ENCODE measurements at places on chromosomes 1 and 21.
A peak's percentile ranks its signal among the peaks of the same experiment; 100 is the strongest.

DNA sequence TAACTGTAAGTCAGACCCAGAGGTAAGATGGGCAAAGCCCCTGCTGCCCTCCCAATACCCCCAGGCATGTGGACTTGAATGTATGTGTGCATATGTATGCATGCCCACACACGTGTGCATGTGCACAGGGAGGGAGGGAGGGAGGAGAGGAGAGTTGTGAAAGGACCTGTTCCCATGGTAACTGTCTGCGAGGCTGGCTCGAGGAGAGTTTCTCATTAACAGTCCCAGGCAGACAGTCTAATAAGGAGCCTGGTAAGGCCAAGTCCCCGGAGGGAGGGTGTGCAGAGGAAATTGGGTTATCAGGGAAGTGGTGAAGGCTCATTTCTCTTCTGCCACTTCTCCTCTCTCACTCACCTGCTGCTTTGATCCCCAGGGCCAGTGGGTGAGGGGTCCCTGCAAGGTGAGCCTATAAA is 74.9 kb downstream of the NFASC start:
- DNase-seq: no peak

DNA sequence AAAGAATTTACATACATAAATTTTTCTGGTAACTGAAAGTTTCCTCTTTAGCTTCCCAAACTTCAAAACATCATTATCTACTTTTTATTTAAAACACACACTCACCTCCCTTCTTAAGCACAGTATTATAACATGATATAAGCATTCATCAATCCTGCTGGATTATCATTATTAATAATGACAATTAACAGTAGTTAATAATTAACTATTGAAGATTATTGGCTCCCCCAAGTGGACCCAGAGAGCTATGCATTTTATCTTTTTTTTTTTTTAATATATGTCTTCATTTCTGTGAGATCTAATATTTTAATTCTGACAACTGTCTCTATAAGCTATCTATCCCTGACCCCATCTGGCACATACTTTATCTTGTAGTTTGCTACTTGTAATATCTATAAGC is 252.1 kb upstream of the CACYBP start:
- no peak for DNase-seq

- no peak for DNase-seq
These were observed 141.5 kb upstream of the VAMP3 start for GRCh38 chr1:7629465-7630195.

GRCh38 chr1:154386643-154387352 is 18.3 kb upstream of the IL6R start:
- peak; percentile 83 for DNase-seq

GRCh38 chr1:211068976-211069375 is 65.0 kb downstream of the KCNH1 start:
- no peak for DNase-seq

GRCh38 chr21:19998453-19998852 is 999.8 kb upstream of the NCAM2 start:
- DNase-seq: no peak

GRCh38 chr1:107623431-107623830 is 341.5 kb downstream of the VAV3 start:
- DNase-seq: no peak

- no peak for DNase-seq
These were observed 61.1 kb downstream of the SDC3 start for GRCh38 chr1:30847358-30847972.

DNA sequence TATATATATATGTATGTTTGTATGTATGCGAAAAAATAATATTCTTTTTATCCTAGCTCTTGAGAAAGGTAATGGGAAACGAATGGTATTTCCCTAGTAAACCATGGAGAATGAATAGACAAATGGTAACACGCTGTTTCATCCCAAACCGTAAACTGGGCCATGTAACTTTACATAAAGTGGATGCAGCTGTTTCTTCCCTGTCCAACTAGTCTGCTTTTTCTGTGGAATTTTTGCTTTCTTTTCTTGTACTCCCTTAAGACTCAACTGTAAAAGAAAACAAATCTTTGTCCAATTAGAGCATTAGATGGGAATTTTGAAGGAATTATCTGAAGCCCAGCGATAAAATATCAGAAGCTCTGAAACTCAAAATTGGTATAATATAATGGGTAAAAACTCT is 198.1 kb downstream of the NFIA start:
- DNase-seq: no peak

- no peak for DNase-seq
These were observed 732.9 kb downstream of the RWDD3 start for GRCh38 chr1:95966866-95967265.

DNA sequence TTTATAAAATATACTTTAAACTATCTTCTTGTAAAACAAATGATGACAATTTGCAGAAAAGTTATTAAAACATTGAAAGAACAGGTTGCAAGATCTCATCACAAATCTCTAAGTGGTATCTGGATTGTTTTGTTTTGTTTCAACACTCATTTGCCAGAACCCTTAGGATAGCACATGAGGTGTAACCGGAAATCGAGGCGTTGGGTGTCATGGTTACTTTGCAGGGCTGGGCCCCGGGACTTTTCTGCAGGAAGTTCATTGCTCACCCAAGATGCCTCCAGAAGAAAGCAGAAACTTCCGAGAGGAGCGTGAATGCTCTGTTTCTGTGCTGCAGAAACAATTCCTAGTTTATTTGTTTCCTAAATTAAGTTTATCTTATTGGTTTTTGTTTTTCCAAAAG is 2.5 kb downstream of the DISC1 start:
- no peak for DNase-seq

DNA sequence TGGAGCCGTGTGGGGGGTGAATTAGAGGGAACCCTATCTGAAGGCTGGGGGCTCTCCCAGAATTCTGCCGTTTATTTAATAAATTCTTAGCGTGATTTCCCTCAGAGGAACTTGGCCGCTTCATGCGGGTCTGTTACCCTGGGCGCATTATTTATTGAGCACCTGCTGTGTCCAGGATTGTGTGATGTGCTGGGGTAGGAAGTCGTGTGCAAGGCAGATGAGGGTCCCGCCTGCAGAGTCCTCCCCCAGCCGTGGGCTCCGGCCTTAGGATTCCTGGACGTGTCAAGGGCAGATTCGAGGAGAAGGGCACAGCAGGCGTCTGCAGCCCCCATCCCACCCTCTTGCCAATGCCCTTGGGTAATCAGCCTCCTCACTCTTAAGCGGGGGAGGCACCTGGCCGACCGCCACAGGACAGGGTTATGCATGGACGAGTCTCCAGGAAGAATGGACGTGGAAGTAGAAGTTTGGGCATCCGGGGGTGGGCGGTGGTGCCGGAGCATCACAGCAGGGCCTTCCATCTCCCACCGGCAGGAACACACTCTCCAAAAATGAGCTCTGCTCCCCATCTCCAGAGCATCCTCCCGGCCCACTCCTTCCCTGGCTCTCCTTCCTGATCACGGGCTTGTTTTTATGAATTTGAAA is 233.3 kb upstream of the C1orf174 start:
- DNase-seq: no peak

- no peak for DNase-seq
These were observed 90.6 kb upstream of the SPAG17 start for GRCh38 chr1:118275472-118276115.

DNA sequence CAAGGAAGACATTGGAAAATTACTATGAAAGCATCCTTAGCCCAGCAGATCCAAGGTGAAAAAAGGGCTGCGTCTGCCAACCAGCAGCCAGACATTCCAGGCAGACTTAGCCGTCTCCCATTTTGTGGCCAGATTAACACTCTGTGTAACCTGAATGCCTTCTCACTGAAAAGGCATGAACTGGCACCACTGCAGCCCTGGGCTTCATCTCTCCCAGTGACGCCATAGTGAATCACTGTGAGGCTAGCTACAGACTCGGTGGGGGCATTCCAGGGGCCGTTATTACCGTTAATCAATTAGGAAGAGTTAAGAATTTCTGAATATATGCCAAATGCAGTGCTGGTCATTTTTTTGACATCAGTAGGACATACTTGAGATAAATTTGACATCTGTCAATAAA is 627.4 kb downstream of the LMO4 start:
- no peak for DNase-seq

- DNase-seq: no peak
These were observed 777.5 kb upstream of the ADGRL2 start for GRCh38 chr1:81023187-81023724.

DNA sequence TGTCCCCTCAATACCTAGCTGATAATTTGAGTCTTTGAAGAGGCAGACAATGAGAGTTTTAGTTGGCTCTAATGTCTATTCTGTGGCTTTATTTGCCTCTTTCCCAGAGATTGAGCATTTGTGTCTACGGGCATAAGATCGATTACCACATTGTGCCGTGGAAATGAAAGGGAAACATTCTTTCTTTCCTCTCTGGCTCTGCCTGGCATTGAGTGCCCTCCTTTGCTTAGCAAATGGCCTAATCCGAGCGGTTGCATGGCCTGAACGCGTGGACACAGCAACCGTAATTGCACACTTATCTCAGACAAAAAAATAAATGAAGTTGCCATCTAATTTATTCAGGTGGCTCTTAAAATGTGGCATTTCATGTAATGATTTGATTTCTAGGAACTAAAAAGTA is 247.9 kb downstream of the ADGRL2 start:
- no peak for DNase-seq

DNA sequence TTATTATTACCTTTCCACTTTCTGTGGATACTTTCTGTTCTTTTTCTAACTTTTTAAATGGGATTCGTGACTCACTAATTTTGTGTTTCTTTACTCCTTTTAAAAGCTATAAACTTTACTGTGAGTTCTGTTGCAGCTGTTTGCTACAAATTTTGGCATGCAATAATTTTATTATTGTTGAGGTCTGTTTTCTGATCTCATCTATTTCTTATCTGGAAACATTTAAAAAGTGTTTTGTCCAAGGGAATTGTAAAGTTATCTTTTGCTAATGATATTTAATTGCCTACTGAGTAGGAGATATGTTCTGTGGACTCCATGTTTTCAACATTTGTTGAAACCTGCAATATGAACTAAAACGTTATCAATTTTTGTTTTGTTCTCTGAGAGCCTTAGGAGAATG is 138.1 kb upstream of the COL6A1 start:
- no peak for DNase-seq

GRCh38 chr1:218415726-218416125 is 70.6 kb downstream of the TGFB2 start:
- DNase-seq: no peak

DNA sequence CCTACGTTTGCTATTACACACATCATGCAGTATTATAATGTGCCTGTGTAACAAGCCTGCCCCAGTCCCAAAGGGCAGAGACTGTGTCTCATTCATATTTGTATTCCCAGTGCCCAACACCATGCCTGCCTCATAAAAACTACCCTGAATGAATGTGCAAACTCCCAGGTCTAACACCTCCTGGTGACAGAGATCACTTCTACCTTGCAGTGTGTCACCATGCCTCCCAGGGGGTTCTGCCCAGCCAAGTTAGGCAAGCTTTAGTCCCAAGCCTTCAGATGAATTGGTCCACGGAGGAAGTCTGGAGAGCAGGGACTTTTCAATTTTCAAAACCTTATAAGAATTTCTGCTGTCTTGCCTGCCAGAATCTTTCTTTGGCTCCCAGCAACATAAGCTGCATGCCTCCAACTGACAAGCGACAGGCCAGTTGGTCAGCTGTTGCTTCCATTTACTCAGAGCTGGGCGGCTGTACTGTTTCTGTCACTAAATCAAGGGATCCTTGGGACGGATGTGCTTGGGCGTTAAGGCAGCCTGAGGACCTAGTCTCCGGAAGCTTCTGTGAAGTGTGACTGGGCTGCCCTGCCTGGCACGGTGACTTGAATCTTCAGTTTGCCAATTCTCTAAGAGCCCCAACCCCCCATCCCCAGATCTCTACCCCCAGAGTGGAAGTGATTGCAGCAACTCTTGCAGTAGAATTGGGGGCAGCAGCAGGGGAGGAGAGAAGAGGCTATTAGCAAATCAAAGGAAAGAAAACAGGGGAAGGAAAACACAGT is 1.2 kb downstream of the RXRG start:
- no peak for DNase-seq

DNA sequence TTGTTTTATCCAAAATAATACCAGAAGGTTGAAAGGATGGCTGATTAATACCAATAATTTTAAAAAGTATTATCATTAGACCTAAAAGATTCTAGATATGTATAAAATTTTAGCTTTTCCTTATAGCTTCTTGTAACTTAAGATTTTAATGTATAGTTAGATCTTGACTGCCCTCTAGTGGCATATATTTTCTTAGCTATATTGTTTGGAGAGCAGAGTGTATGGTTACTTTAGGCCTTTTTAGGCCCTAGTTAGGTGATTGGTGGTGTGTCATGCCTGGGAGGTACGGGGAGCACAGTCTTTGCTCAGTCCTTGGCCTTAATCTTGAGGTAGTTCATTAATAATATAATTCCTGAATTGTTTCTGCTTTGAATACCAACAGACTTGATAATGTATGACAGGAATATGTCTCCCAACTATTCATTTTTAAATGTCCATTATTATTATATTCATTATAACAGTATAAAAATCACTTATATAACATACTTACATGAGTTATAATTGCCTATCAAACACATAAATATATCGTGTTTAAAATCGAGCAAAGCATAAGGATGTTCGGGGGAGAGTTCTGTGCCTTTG is 328.4 kb downstream of the ZP4 start:
- no peak for DNase-seq

DNA sequence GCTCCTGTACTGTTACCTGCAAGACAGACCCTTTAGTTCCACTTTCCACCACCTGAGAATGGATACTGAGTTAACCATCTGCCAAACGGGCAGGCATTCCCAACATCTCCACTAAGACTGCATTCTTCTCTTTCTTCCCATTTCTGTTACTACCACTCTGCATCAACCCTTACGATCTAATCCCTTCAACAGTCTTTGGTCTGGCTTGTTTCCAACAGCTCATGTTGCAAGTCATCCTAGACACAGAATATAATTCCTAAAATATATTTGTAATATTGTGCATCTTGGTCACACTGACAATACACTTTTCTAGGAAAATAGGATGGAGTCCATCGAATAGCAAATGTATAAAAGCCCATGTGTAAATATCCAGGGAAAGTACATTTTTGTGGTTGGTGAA is 166.7 kb downstream of the SIPA1L2 start:
- DNase-seq: no peak

GRCh38 chr1:235407419-235407818 is 40.2 kb downstream of the TBCE start:
- DNase-seq: no peak

DNA sequence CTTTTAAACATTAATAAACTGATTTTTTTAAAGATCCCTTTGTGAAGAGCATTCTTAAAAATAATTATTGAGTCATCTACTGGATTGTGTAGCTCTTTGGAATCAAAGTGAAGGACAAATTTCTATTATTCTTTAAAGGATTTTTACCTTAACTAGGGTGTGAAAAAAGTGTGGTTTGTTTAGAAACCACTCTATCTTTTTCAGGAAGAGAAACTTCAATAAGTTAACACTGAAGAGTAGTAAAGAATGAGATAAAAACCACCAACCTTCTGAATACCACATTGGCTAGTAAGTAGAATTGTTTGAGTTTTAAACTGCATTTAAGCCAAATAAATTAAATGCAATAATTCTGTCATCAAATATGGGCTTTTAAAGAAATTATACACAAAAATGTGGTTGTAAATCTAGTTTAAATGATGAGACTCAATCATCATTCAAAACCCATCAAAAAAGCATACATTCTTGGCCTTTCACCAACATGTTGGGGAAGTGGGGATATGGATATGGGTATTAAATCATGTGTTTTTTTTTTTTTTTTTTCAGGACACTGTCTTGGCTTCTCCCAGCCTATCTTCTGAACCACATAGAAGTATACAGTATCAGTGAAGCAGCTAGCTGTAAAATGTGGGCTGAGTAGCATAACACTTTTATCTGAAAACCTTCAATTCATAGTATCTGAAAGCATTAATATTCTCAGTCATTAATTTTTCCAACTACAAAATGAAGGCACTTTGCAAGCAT is 4.8 kb downstream of the S1PR1 start:
- DNase-seq: no peak

- DNase-seq: no peak
These were observed 66.6 kb upstream of the RHOU start for GRCh38 chr1:228668553-228669241.
